ENCODE measurements at places on chromosomes 1 and 21. TPM values are rescaled to one million over a fixed set of nuclear protein-coding genes. Genes with fewer than 3 reads are reported as not detected.
A peak's percentile ranks its signal among the peaks of the same experiment; 100 is the strongest.

DNAJB4 gene
- 42.2 TPM for total RNA-seq

NID1 gene
- total RNA-seq: 118 TPM

C1orf87 gene
- total RNA-seq: not detected

GRCh38 chr1:1202831-1203560 is 3.4 kb downstream of the TNFRSF18 start:
- peak; percentile 46 for DNase-seq

All from mucosa of descending colon (tissue), 3 donors.